Activated effector memory CD4-positive, alpha-beta T cell treated with anti-CD3 and anti-CD28 coated beads, Interleukin-2, amount 50 U/mL, for 16 hours (primary cell): ENCODE measurements at places on chromosomes 2 and 18.

- no peak for DNase-seq
Observed at GRCh38 chr18:37402735-37403099, 162.9 kb downstream of the CELF4 start.

DNA sequence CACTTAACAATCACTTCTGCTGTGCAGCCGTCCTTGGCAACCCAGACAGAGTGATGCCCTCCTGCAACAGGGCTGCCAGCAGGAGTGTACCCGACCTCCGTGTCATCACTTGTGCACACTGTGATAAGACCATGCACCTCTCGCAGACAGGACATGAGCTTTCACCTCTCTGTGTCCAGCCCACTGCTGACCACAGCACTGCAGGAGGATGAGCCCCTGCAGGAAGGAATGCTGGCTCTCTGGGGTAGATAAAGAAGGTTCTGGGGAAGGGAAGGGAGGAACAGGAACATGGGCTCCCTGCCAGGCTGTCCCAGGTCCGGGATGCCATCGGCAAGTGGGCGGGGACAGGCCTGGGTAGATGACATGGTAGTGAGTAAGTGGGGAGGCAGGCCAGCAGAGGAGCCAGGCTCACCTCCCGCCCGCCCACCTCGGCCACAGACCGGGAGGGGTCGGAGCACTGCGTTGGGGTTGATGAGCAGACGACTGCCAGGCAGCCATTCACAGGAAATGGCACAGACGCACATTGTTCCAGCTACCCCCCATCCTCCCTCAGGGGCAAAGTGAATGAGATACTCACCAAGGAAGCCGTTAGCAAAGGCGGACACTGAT, 18.6 kb upstream of the COL6A3 start:
- peak; percentile 93 for DNase-seq

- DNase-seq: no peak
Observed at GRCh38 chr2:189393440-189394111, 47.7 kb upstream of the WDR75 start.

DNA sequence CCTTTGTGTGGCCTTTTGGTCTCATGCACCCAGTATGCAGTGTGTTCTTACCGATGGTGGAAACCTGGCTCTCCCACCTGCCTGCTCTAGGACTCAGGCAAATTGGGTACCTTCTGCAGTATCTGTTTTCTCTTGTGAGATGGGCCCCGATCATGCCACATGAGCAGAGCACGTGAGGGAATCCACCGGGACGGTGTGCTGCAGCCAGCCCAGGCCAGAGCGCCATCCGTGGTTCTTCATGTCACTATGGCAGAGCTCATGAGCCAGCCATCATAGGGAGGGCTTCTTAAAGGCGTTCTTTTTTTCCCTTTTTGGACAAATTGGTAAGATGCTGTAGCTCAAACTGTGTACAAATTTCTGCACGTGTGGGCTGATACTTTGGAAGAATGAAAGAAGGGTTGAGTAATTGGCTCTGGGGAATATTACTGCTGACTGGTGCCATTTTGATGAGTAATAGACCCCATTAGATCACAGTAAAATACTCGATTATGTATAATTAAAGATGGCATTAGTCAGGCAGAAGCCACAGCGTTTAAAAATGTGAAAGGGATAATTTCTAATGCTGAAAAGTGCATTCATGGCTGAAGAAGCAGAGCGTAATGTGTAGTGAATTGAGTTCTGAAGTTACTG, 19.2 kb downstream of the SH3RF3 start:
- no peak for DNase-seq

GRCh38 chr18:13627639-13628038, 98.7 kb downstream of the FAM210A start:
- no peak for DNase-seq

DNA sequence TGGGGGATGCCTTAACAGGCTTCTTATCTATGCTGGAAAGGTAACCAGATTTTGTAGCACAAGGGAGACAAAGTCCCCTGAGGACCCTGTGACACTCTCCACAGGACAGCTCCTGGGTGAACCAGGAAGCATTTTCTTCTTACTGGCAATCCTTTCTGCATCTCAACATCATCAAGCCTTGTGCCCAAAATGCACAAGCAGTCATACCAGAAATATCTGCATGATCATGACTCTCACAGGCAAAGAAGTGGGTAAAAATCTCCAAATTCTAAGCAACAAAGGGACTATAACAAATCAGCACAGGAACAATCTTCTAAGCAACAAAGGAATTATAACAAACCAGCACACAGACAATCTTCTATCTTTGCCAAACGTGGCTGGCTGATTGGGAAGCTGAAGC, 99.1 kb upstream of the CD226 start:
- no peak for DNase-seq

GRCh38 chr2:197147942-197148341, 162.6 kb downstream of the ANKRD44 start:
- DNase-seq: no peak

- no peak for DNase-seq
Observed at GRCh38 chr2:48435909-48436308, 94.0 kb upstream of the STON1 start.

DNA sequence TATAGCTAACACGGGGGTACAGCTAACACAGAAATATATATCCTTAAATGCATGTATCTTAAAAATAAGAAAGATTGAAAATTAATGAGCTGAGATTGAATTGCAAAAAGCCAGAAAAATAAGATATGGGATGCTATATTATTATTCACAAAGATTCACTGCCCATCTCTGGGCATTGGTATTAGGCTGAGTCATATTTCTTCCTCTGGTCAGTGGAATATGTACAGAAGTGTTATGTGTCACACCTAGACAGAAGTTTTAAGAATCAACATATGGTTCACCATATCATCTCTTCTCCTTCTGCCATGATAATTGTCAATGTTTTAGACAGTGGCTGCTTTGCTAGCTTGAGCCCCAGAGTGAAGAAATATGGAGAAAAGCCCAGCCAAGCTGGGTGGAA, 14.0 kb upstream of the MCFD2 start:
- no peak for DNase-seq

- no peak for DNase-seq
Observed at GRCh38 chr2:99127981-99128380, 13.5 kb upstream of the C2orf15 start.

- no peak for DNase-seq
Observed at GRCh38 chr2:157725846-157726245, 97.2 kb upstream of the ACVR1C start.

GRCh38 chr2:48048476-48049171, 142.3 kb upstream of the FBXO11 start:
- no peak for DNase-seq

- no peak for DNase-seq
Observed at GRCh38 chr2:80288576-80288975, 16.0 kb downstream of the LRRTM1 start.

- DNase-seq: no peak
Observed at GRCh38 chr18:43265465-43265864, 11.8 kb downstream of the SYT4 start.

- DNase-seq: no peak
Observed at GRCh38 chr2:173658946-173659371, 304.3 kb downstream of the CDCA7 start.

- DNase-seq: no peak
Observed at GRCh38 chr18:74579496-74580065, 18.1 kb upstream of the ZNF407 start.

GRCh38 chr2:217694291-217694690, 308.5 kb downstream of the TNS1 start:
- DNase-seq: no peak

DNA sequence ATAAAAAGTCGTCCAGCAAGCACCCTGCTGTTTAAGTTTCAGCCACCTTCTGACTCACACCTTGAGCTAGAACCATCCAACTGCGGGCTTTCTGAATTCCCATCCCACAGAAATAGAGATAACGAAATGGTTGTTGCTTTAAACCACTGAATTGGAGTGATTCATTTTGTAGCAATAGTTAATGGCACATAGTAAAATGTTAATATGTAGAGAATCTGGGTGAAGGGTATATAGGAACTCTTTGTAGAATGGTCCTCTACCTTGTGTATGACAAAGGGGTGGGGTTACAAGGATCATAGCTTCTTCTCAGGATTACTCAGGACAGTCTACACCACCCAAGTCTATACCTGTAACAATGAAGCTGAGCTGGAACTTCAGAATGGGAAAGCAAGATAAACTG, 2.4 kb upstream of the MAPRE3 start:
- no peak for DNase-seq

GRCh38 chr2:233063269-233063975, 3.3 kb downstream of the INPP5D start:
- peak; percentile 73 for DNase-seq

- DNase-seq: no peak
Observed at GRCh38 chr2:186531257-186531775, 45.3 kb downstream of the ZC3H15 start.

GRCh38 chr2:160635488-160635887, 141.9 kb upstream of the RBMS1 start:
- DNase-seq: no peak

DNA sequence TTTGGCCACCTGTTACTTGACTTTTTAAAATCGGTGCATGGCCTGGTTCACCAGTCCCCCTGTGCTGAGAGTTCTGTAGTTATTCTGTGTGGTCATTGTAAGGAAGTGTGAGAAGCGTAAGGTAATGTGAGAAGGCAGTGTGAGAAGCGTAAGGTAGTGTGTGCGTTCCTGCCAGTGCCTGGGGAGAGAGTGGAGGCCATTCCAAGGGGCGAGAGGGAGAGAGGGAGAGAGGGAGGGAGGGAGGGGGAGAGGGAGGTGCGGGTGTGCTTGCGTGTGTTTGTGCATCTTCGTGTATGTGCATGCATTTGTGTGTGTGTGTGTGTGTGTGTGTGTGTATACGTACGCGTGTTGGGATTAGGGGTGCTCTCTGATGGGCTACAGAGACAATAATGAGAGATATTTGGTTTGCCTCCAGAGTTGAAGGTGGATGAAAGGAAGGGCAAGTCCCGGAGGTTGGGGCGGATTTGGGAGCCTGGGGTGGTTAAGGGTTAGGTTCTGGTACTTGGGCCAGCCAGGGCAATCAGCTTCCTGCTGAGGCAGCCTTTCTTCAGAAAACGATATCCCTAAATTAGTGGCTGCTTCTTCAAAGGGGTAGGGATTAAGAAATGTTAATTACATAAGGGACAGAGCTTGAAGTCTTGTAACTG, 53.7 kb downstream of the SGPP2 start:
- DNase-seq: no peak

- no peak for DNase-seq
Observed at GRCh38 chr2:10427618-10427949, 20.5 kb downstream of the ODC1 start.

DNA sequence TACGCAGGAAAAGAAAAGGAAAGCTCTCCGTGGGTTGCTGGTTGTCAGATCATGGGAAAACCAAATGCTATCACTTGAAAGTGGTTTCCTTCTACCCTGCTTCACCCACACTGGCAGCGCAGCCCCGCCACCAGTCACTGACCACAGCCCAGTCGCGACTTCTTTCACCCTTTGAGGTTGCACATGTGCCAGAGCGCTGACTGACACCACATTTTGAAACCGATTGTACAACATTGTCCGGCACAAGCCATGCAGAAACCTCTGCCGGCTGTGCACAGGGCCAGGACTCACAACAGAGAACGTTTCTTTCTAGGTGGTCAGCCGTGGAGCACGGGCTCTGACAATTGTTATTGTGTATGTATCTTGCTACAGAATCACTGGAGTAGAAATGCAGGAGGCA, 827.2 kb upstream of the POU3F3 start:
- no peak for DNase-seq

- peak; percentile 82 for DNase-seq
Observed at GRCh38 chr18:813172-814071, 1.4 kb upstream of the YES1 start.

- no peak for DNase-seq
Observed at GRCh38 chr18:37179384-37179783, 350.5 kb downstream of the KIAA1328 start.
